Stimulated activated CD8-positive, alpha-beta memory T cell treated with anti-CD3 and anti-CD28 coated beads, Interleukin-7, amount 100 ng/mL, for 1 hour (primary cell): ENCODE measurements at places on chromosomes 12 and 14.

DNA sequence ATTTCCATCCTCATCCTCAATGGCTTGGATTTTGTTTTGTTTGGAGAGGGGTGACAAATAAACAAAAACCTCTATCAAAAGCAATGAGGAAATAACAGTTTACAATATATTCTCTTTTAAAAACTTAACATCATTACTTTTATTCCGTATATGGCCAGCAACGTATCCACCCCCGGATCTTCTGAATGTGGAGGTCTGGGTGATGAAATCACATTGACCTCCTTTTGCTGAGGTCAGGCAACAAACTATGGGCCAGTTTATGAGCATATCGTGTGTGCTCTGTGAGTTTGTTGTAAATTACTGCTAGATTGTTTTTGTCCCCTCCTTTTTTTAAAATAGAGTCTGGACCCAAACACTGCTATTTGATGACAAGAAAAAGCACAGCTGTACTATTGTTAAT, 178.1 kb downstream of the BCAT1 start:
- no peak for DNase-seq

DNA sequence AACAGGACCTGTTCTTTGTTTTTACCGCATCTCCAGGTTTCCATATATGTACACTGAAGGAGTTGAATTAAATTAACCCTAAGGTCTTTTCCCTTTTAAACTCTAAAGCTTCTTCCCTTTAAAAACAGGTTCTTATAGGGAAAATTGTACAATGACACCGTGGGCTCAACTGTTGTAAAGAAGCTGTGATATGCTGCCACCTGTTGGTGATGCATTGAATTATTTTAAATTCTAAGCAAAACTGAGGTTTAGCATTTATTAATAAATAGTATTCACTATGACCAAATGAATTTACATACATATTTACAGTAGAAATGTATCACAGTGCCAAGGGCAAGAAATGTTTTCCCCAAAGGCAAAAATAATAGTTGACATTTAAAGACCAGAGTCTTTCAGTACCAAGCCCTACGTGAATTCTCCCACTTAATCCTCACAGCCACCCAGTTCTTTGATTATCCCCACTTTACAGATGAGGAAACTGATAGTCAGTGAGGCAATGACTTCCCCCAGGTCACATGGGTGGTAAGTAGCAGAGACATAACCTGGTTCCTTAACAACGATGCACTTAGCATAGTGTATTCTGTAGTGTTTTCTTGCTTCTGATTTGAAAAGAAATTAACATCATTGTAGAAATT, 35.7 kb upstream of the TMEM263 start:
- DNase-seq, result no peak

DNA sequence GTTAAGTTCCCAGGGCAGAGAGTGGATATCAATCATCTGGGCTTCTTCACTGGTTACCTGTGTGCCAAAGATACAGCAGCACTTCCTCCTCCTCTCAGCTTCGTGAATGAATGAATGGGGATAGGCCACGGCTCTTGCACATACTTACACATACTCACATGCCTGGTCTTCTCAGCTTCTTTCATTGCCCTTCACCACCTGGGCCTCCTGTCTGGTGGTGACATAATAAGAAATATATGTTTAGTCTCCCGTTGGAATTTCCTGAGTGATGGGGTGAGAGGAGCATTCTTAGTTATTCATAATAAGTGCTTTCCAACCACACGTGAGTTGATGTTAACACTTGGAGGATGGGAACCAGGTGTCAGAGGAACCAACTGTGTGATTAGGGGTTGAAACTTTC, 268.1 kb upstream of the RMST start:
- no peak for DNase-seq

- no peak for DNase-seq
Observed at GRCh38 chr12:68579254-68579653, 31.4 kb upstream of the RAP1B start.

GRCh38 chr14:79274641-79275291, 936.5 kb downstream of the DIO2 start:
- no peak for DNase-seq

GRCh38 chr14:50871228-50871627, 625 bp upstream of the ABHD12B start:
- DNase-seq, result no peak
